Right kidney (tissue), 9 donors: ENCODE measurements at places on chromosomes 1 and 21.

DNA sequence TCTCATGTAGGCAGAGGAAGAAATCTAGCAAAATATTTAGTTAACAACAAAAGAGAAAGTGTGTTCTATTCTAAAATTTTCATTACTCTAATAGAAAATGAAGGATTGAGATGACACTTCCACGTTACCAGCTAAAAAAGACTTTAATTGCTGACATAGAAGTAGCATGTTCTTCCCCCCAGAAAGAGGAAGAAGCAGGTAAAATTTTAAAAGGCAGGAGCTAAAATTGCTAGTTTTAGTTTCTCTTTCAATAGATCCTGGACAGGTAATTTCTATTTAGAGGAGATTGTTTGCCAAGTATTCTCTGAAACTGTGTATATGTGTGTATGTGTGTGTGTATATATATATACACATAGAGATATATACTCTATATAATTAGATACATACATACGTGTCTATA is 248.1 kb upstream of the FMN2 start:
- DNase-seq = no peak

GRCh38 chr1:203534526-203534925 is 40.6 kb downstream of the OPTC start:
- DNase-seq = no peak

DNA sequence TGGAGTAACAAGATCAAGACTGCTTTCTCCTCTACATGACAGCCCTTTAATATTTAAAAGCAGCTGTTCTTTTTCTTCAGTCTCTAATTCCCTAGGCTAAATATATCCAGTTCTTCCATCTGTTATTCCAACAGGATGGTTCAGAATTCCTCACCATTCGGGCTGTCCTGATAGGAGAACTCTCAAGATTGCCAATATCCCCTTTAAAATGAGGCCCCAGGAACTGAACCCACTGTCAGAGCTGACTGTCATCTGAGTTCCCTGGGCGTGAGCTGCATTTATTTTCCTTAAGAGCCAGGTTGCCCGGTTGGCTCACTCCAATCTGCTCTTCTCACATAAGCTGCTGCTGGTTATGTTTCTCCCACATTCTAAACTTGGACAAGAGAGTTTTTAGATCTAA is 177.6 kb downstream of the MIS18A start:
- DNase-seq = no peak

- no peak for DNase-seq
These were observed 91.9 kb downstream of the TGFB2 start for GRCh38 chr1:218436997-218437396.
